ENCODE measurements at places on chromosomes 3 and 15.

- no peak for DNase-seq
Measured at GRCh38 chr3:53812434-53812833, 33.8 kb downstream of the CHDH start.

DNA sequence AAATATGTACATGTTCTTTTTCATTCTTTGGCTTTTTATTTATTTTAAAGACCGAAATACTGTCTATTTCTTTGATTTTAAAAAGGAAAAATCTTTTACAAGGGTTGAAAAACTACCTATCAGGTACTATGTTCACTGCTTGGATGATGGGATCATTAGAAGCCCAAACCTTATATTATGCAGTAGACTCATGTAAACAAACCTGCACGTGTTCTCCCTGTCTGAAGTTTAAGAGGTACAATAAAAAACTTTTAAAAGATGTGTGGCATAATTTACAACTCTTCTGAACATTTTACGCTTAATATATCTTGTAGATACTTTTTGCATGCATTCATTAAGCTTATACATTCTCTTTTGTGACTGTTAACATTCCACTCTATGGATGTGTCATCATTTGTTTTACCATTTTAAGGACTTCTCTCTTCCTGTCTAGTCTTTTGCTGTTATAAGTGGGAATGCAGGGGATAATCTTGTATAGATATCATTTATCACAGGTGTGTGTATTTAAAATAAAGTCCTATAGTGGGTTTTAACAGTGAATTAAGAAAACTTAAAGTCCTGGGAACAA lies 6.2 kb downstream of the MGA start:
- no peak for DNase-seq

- DNase-seq: no peak
Measured at GRCh38 chr3:77171026-77171425, 131.1 kb downstream of the ROBO2 start.

- no peak for DNase-seq
Measured at GRCh38 chr3:4935347-4935746, 43.9 kb upstream of the BHLHE40 start.

GRCh38 chr15:31336593-31337295 lies 10.1 kb downstream of the KLF13 start:
- DNase-seq: no peak

- DNase-seq: no peak
Measured at GRCh38 chr3:64278625-64279024, 53.4 kb upstream of the PRICKLE2 start.

DNA sequence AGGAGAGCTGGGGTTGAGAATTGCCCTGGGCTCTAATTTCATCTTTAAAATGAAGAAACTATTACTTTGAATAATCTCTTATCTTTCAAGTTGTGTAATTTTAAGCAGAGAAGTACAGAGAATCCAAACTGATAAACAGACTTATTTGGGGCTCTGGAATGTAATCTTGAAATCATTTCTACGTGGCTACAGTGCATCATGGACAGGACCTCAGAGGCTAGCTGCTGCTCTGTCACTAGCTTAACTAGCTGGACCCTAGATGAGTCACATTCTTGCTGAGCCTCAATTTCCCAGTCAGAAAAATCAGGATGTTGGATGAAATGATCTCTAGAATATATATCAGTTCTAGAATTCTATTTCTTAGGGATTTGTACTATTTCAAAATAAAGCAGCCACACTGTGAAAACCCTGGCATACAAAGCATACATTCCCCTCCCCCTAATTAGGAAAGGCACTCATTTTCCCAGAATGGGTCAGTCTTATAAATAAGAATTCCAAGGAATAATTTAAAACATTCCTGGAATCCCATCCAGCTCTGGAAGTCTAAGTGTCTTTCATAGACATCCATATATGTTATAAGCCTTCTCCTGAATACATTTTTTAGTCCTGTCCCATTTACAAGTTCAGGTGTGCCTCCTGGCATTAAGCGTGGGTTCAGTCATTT lies 47.2 kb downstream of the RASGRP1 start:
- no peak for DNase-seq

- DNase-seq: no peak
Measured at GRCh38 chr3:53126601-53127000, 3.6 kb downstream of the RFT1 start.

- DNase-seq: no peak
Measured at GRCh38 chr3:48273594-48274211, 32.8 kb downstream of the ZNF589 start.

DNA sequence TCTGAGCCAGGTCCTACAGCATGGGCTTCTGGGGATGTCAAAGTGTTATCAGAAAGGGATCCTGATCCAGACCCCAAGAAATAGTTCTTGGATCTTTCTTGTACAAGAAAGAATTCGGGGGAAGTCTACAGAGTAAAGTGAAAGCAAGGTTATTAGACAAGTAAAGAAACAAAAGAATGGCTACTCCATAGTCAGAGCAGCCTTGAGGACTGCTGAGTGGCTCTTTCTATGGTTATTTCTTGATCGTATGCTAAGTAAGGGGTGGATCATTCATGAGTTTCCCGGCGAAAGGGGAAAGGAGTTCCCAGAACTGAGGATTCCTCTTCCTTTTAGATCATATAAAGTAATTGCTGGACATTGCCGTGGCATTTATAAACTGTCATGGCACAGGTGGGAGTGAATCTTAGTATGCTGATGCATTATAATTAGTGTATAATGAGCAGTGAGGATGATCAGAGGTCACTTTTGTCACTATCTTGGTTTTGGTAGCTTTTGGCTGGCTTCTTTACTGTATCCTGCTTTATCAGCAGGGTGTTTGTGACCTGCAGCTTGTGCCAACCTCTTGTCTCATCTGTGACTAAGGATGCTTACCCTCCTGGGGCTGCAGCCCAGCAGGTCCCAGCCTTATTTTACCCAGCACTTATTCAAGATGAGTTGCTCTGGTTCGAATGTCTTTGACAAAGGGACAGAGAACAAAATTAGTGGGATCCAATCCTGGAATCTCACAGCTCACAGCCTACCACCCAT lies 41.0 kb downstream of the CRYGS start:
- DNase-seq: no peak

- DNase-seq: no peak
Measured at GRCh38 chr3:47892286-47893040, 89.5 kb downstream of the DHX30 start.

- no peak for DNase-seq
Measured at GRCh38 chr3:17583530-17583929, 158.9 kb downstream of the TBC1D5 start.

GRCh38 chr15:68729789-68730411 lies 90.8 kb downstream of the ANP32A start:
- DNase-seq: no peak

DNA sequence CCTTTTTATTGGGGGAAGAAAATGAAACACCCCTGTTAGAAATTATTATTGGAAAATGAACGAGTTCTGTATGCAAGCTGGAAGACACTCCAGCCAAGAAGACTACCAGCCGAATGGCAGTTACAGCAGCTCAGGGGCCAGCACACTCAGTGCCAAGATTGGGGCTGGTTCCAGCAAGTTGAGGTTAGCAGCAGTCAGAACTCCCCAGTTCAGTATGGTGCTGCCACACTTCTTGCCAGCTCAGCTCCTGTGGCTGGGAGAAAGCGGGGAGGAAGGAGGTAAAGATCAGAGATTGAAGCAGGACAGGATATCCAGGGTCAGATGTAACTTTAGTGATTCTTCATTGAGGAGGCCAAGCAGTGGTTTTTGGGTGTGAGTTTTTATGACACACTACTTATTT lies 280.2 kb upstream of the NR2E3 start:
- no peak for DNase-seq

- DNase-seq: no peak
Measured at GRCh38 chr3:95705786-95706418, 1108.5 kb upstream of the EPHA6 start.

GRCh38 chr3:42640129-42640528 lies 13.4 kb upstream of the ZBTB47 start:
- no peak for DNase-seq

DNA sequence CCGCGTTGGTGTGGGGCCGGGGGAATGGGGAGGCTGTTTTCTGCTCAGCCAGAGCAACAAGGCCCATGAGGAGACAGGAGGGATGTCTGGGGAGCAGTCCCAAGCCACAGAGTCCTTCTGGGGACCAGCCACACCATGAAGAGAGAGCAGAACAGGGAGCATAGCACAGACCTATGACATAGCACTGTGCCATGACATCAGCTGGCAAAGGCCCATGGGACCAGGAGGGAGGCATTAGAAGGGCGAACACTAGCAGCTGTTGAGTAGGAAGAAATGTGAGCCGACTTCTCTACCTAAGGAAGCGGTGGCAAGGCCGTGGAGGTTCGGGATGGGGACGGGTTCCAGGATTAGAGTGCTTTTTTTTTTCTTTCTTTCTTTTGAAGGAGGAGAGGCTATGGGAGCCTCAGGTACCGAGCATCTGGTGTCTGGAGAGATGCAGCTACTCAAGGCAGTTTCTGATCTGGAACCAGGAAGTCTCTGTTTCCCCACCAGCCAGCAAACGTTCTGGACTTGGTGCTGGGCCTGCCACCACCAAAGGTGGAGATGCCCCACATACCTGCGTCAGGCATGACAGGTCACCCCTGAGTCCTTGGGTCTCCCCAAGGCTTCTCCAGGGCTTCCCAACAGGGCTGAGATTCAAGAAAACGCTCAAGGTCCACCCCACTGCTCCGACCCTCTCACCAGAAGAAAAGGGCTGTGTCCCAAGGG lies 77.3 kb upstream of the CGNL1 start:
- no peak for DNase-seq

DNA sequence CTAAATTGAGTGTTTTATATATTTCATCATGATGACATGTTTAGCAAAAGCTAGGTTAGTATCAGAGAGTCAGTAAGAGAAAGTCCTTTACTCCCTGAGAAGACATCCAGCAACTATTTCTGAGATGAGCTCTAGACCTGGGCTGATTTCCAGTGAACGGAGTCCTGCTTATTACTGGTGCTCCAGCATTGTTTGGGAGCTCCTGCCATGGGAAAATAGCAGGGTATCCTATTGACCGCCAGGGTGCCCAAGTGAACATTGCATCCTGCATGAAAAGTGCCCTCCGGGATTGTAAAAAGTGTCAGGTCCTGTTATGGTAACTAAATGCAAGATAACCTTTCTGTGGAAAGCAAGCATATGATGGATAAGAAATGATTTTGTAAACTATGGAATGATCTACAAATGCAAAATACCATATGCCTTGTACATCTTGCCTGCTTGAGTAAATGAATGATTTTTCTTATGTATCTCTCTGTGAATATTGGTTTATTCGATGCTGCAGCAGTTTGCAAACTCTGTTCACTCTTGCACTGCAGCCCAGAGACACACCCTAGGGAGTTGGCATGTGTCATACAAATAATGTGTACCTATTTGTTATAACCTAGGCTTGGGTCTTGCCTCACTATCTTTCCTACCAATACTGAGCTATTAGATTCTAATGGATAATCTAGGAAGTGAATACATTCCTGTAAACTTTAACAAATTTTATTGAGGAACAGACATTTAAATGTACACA lies 96.7 kb downstream of the IL5RA start:
- DNase-seq: no peak

GRCh38 chr3:54814224-54814623 lies 113.6 kb downstream of the LRTM1 start:
- no peak for DNase-seq

GRCh38 chr3:116474801-116475200 lies 29.5 kb upstream of the LSAMP start:
- DNase-seq: no peak

- no peak for DNase-seq
Measured at GRCh38 chr3:159128628-159129027, 326.8 kb downstream of the MFSD1 start.

DNA sequence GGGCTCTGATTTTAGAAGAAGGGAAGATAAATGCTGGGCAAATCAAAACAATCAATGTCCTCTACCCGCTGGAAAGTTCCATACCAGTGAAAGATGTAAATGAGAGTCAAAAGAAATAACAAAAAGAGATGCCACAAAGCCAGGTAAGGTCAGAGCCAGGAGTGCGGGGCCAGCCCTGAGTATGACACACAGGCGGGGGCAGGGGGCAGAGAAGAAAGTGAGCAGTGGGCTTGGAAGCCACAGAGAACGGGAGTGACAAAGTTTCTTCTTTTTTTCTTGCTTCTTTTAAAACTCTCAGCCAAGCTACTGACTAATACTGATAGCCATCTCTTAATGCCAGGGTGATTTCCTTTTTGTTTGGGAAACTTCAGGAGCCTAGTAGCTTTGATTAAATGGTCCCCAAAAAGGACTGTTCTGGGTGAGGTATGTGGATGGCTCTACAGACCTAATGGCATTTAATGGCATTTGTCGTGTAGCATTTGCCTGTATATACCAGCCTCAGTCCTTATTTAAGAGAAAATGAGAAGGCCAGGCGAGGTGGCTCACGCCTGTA lies 23.1 kb upstream of the TSEN2 start:
- no peak for DNase-seq

DNA sequence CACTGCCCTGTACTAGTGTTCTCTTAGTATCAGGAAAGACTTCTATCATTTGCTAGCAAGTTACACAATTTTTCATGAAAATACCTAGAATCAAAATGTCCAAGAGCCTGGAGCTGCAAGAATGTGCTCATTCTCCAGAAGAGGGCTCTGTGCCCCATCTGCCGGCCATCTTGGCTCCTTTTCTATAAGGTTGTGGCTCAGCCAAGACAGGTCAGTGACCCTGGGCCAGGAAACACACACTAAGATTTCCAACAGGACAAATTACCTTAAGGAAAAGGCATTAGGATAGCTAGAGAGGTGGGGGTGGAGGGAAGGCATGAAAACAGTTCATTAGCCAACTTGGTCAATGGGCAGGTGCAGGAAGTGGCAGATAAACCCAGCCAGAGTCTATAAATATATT lies 20.7 kb downstream of the TIMP4 start:
- DNase-seq: no peak

DNA sequence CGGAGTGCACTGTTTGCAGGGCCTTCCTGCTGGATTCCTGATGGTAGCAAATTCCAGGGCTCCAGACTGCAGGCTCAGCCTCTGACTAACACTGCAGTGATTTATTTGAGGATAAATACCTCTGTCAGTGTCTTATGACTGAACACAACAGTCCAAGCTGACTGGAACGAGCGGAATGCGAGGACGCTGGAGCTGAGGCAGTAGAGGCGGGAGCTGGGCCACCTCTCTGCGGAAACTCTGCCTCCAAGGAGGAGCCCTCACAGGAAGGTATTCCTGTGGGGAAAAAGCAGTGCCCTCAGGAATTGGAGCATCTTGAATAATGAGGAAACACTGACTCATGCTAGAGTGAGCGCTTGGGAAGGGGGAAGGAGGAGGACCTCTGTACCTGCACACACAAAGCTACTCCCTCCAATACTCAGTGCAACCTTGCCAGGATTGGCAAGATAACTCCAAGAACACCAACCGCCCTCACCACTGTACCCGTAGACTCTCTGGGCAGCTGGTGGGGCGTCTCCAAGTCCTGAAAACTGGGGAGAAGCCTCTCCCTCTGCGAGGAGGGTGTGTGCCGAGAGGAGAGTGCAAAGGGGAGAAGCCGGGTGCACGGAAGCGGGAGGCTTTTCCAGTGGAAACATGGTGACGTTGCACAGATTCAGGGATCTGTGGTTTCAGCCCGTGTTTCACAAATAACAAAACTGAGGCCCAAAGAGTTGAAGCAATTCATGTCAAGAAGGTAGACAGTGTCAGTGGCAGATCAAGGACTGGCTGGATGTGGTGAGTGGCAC lies 43.0 kb downstream of the VGLL4 start:
- DNase-seq: no peak
